Stimulated activated CD8-positive, alpha-beta memory T cell treated with anti-CD3 and anti-CD28 coated beads, Interleukin-4, amount 100 ng/mL, for 1 hour (primary cell): ENCODE measurements at places on chromosomes 4 and X.

DNA sequence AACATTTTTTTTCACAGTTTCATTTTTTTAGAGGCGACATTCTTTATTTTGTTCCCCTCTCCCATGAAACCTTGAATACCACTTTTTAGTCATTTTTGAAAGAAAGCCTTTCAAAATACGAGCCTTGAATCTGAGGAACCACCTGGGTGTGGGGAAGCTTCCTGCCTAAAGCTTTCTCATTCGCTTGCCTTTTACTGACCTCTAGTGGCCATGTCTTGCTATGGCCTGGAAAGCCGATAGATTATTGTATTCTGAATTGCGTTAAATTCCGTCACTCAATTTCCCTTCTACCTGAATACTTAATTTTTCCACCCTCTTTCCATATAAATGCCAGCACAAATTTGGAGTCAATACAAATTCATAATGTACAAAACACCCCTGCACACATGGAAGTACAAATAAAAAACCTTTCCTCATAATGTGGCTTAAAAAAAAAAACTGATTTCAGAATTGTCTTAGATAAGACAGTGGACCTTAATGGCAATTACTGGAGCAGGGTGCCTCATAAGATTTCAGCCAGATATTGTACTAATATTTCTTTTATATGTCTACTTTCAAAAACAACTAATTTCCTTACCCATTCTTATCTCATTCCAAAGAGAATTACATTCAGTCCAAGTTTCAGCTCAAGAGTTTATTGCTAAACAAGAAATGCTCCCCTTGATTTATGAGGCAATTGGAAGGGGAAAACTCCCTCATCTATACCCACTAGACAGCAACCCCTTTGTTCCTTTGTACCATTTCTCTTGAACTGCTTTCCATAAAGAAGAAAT lies 217.9 kb downstream of the CENPC start:
- peak; percentile 12 for DNase-seq

DNA sequence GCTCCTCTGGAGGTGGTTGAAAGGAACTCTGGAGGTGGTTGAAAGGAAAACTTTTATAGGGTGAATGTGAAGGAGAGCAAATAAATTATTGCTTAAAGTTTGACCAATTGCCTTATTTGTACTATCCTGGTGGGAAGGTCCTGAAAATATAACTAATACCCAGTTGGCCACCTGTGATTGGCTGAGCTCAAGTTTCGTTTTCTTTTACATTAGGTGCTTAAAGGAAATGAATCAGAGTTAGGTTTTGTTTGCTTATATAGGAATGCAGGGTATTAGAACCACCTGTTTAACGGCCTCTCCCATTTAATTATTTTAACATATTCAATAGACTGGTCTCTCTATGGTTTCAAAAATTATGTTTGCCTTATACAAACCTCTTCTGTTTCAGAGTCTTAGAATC lies 497.6 kb downstream of the PRR32 start:
- no peak for DNase-seq

- no peak for DNase-seq
Observed at GRCh38 chr4:124483048-124483906, 229.3 kb downstream of the ANKRD50 start.

DNA sequence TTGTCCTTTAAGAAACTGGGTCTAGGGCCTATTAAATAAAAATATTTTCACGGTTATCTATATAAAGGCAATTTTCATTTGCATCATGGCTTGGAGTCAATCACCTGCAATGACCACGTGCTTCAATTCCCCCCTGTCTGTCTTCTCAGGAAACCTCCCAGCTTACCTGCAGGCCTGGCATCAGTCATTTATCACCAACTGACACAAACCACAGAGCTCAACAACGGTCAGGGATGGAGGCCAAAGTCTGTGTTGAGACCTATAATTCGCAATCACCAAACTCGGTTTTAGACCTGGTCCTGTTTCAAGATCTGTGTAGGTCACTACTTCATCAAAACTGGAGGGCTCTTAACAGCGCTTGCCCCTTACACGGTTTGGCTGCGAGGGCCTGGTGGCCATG lies 1.9 kb downstream of the SLC9A7 start:
- DNase-seq: no peak

DNA sequence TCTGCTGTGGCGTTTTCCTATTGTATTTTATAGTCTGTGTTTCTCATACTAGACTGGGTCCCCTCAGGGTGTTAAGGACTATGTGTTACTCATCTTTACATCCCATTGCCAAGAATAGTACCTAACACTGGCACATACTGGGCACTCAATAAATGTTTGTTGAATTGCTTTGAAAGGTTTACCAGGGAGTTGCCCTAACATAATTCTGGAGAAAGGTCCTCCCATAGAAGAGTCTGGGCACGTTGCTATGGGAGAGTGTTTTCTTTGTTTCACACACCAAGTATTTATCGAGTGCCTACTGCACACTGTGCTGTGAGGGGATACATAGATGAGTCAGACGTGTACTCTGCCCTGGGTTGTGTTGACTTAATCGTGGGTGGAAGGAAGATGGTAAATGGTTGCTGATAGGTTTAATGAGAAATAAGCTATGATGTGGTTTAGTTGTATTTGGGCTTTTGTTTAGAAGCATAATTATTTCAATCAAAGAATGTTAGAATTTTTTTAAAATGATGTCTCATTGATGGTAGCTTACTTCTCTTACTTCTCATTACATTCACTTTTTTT lies 42.9 kb downstream of the AFF1 start:
- DNase-seq: no peak

DNA sequence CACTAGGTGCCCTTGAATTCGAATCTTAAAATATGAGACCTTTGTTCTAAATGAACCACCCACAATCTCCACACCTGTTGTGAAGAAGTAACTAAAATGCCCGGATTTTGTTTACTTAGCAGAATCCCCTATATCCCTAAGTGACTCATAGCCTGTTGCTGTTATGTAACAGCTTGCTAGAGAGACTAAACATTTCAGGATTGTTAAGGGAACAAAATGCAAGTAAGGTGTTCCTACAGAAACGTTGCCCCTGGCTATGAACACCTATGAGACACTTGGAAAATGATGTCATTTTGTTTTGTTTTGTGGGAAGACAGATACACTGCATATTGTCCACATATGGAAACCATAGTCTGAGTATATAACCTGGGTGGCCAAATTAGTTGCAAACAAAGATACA lies 24.2 kb upstream of the MXRA5 start:
- no peak for DNase-seq

DNA sequence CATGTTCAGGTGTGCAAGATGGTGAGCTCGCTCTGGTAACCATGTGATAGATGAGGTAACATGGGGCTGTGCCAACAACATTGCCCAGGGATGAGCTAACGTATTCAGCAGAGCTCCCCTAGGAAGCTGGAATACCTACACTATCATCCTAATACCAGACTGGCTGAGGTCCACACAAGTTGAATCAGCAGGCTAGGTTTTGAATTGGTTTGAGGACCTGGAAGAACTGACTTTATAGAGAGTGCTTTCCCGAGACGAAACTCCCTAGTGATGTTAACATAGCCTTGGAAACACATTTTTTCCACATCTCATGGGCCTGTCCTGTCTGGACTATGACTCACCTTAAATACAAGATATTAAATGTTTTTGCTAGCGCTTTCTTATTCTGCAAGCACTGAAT lies 56.7 kb downstream of the IGFBP7 start:
- DNase-seq: no peak

- no peak for DNase-seq
Observed at GRCh38 chrX:319579-320125, 1.1 kb upstream of the GTPBP6 start.

- no peak for DNase-seq
Observed at GRCh38 chr4:180169966-180170365, 2073.2 kb upstream of the TENM3 start.

- no peak for DNase-seq
Observed at GRCh38 chrX:38205039-38205438, 15.6 kb downstream of the SRPX start.

DNA sequence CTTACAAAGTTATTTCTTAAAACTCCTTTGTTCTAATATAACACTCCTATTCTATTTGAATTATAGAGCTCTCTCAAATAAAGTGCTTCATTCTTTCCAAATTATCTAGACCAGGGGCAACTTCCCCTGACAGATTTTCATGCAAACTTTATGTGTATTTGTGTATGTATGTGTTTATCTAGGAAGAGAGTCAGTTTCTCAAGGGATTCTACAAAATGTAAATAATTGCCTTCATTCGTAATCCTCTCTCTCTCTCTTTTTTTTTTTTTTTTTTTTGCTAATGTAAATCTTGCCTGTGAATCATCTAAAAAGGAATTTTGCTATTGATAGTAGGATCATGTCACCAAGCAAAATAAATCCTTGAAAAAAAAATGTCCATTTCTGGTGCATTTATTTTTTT lies 38.9 kb upstream of the RBPJ start:
- no peak for DNase-seq

DNA sequence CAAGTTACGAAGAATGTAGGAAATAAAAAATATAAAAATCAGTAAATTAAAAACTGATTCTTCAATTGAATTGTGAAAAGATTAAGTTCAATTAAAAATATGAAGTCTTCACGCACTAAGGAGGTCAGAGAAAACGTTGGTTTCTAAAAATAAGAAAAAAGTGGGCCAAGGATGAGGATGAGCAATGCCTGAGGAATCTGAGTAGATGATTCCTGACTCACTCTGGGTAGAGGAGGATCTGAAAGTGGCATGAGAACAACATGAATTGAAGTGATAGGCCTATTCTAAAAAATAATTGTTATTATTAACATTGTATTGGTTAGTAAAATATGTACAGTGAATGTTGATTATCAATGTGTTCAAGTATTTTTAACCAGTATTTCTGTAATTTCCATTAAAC lies 444.2 kb downstream of the GRIA2 start:
- no peak for DNase-seq

GRCh38 chr4:4428966-4429875 lies 42.3 kb downstream of the NSG1 start:
- no peak for DNase-seq

DNA sequence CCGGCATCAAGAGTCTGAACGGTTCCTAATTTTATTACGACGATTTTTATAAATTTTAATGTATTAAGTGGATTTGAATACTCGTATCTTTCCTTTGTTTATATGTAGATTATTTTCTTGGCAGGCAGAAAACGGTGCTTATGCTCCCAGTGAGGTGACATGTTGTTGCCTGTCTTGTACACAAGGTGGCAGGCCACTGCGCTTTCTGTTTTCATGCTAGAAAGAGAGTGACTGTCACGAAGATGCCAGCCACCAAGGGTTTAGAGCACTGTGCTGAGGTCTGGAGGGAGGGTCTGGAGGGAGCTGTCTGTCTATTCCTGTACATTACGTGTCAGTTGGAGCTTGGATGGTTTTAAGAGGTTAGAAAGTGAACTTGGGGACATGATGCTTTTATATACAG lies 87.7 kb downstream of the SHROOM2 start:
- no peak for DNase-seq

DNA sequence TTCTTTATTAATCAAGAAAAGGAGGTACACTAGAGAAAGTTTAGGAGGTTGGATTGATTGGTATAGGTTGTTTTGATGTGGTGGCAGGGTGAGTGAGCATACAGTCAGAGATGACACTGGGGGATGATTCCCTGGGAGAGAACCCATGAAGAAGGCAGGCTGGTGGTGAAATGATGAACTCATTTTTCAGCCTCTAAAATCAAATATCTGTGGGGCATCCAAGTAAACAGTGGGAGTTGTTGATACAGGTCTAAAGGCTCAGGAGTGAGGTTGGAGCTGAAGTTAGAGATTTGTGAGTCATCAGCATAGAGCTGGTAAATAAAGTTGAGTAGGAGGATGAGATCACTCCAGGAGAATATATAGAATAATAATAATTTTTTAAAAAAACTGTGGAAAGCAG lies 10.0 kb upstream of the AP1S2 start:
- DNase-seq: no peak

DNA sequence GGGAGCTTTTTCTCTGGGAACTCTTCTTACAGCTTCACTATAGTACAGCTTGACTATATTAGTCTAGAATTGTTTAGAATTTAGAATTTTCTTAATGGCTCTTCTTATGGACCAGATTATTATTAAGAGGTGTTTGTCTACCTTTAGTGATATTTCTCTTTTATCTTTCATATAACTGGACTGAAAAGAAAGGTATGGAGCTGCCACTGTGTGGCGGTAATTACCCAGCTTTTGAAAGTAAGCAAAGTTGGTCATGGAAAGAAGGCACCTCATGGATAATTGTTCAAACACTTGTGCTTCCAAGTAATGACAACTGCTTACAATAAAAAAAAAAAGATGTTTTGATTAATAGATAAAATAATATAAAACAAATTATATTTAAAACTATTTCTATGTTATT lies 1112.5 kb downstream of the TECRL start:
- no peak for DNase-seq

DNA sequence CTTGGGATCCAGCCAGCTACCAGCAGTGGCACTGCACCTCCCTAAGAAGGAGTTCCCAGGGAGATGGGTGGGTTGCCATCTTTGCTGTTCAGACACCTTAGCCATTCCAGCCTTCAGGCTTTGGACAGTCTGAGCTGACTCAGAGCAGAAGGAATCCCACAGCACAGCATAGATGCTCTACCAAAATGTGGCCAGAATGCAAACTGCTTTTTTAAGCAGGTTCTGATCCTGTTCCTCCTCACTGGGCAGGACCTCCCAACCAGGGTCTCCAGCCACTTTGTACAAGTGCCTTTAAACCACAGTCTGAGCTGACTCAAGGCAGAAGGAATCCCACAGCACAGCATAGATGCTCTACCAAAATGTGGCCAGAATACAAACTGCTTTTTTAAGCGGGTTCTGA lies 209.0 kb downstream of the NPNT start:
- no peak for DNase-seq

- DNase-seq: no peak
Observed at GRCh38 chrX:68757331-68757730, 71.5 kb upstream of the EFNB1 start.

GRCh38 chrX:113001836-113002235 lies 161.2 kb upstream of the AMOT start:
- DNase-seq: no peak

GRCh38 chrX:13257223-13258051 lies 62.4 kb downstream of the ATXN3L start:
- DNase-seq: no peak

- no peak for DNase-seq
Observed at GRCh38 chrX:4661771-4662170, 948.3 kb upstream of the PRKX start.

DNA sequence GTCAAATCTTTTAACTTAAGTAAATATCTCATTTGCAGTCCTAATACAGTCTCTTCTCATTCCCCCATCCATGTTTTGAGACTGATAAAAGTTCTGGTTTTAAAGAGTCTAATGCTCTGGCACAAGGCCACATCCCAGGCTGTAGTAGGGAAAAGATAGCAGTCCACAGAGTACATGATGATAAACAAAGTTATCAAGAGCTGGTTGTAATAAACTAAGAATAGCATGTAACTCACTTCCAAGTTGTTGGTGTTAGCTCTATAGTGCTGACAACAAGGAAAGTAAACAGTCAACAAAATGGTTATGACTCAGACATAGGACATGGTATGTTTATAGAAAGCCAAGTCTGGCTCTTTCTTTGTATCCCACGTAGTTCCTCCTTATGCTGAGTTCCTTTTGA lies 21.8 kb upstream of the AREG start:
- no peak for DNase-seq
